Fibroblast of skin of right biceps (primary cell): ENCODE measurements at places on chromosomes 7 and 10.

- DNase-seq, result no peak
Measured at GRCh38 chr7:34224281-34224680, 318.9 kb downstream of the BMPER start.

- DNase-seq, result peak; percentile 84
Measured at GRCh38 chr7:101114492-101114891, 12.4 kb upstream of the SERPINE1 start.

DNA sequence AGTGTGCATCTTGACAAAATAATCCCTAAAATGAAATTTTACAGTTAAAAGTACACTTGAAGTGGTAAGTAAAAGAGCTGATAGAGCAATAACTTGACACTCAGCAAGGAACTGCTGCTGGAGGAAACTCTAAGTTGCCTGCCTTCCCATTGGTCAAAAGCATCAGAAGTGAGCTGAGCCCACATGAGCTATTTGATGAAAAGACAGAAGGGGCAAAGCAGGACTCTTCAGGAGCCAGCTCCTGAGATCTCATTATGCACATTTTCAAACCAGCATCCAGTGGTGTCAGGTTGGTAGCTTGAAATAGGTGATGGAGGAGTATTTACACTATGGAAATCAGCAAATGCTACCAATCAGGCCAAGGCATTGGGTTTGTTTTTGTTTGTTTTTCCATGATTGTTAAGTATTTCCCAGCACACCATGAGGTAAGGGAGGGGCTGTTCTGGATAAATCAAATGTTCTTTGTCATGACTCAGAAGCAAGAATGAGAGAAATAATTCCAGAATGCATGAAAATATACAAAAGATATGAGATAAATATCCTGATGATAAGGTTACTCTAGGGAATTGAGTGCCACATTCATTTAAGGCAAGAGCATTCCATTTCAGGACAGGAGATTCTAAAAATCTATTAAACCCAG, 316.6 kb downstream of the SNX13 start:
- peak; percentile 64 for DNase-seq

- DNase-seq, result no peak
Measured at GRCh38 chr7:17022920-17023319, 141.1 kb upstream of the AGR3 start.

GRCh38 chr7:129535896-129536295, 33.6 kb downstream of the SMKR1 start:
- DNase-seq, result no peak

- DNase-seq, result no peak
Measured at GRCh38 chr7:51242007-51242691, 74.5 kb downstream of the COBL start.

DNA sequence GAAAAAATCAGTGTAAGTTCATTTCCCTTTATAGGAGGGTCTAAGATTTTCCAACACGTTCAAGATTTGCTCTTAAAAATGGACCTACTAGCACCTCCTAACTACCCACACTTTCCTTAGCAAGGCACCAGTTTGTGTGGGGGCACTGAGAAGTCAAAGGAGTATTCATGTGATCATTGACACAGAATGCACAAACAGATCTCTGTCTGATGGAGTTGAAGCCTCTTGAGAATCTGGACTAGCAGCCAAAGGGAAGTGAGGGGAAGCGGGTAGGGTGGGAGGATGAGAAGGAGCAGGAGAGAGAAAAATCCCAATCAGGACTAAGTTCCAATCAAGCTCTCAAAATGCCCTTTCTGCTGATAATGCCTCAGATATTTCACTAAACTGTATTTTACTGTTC, 4.1 kb downstream of the MMS19 start:
- no peak for DNase-seq

DNA sequence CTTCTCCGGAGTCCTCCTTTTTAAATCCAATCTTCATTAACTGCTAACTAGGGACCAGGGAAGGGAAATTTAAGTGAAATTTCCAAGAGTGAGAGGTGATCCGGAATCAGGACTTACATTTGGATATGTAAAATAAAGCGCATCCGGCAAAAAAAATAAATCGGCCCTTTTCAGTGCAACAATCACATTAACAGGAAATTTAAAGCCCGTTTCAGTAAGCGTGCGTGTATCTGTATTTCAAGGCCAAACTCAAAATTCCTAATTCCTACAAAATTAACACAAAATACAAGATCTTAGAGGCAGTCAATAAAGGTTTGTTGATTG, 771 bp downstream of the DNAJC9 start:
- no peak for DNase-seq

GRCh38 chr7:29442146-29442545, 121.5 kb upstream of the PRR15 start:
- DNase-seq, result peak; percentile 27

DNA sequence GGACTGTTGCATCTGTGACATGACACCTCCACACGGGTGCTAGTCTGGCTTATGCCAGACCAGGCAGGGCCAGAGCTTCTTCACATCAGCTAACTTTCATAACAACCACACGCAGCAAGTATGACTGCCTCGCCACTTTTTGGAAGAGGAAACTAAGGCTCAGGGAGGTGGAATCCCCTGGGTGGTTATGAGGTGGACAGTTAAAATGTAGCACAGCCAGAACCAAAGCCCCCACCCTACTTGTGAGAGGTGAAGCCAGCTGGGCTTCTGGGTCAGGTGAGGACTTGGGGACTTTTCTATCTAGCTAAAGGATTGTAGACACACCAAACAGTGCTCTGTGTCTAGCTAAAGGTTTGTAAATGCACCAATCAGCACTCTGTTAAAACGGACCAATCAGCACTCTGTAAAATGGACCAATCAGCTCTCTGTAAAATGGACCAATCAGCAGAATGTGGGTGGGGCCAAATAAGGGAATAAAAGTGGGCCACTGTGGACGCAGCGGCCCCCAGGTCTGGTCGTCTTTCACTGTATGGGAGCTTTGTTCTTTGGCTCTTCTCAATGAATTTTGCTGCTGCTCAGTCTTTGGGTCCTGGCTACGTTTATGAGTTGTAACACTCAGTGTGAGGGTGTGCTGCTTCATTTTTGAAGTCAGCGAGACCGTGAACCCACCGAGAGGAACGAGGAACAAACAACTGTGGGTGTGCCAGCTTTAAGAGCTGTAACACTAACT, 171.0 kb downstream of the PTPN20 start:
- DNase-seq, result no peak

DNA sequence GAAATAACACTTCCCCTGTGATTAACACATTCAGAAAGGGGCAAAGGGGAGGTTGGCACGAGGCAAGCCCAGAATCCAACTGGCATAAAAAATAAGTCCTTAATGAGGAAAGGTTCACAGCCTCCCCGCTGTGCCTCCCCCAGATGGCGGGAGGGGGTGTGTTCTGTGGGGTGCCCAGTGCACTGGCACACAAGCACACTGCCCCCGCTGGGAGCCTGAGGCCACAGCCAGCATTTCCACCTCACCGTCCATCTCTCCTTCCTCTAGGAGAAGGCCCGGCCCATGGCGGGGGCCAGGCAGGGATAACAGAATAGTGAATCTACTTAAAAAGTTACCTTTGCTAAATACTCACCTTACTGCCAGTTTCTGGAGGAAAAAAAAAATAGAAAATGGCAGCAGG, 43.2 kb downstream of the PRKAG2 start:
- DNase-seq, result no peak

DNA sequence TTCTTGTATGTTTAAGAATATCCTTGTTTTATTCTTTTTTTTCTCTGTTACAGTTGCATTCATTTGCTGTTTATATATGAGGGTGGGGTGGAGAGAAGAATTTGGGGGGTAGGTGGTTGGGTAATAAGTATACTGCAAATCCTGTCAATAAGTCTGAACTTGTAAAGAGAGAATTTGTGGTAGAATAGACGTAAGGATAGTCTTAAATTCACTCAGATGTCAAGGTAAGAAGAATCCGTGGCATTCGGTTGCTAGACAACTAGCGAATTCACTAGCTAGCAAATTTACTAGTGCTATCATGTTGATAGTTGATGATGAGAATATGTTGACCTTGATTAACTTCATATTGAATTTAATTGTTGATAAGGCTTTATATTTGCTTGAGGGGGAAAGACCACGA, 40.7 kb downstream of the RSBN1L start:
- no peak for DNase-seq

DNA sequence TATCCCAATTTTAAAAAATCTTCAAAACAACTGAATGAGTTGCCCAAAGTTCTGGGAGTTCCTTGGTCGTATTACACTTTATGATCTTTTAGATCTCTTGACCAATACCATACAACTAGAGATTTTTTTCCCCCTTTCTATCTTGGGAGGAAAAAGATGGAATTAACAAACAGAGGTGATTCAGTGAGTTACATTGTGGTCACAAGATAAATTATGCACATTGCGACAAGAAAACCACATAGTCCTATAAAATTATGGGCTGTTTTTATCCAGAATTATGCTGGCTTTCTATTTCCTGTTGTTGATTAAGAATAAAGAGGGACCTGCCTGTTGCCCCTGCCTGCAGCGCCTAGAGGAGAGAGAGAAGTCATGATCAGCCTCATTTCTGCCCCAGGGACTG, 8.2 kb upstream of the SGPL1 start:
- DNase-seq, result peak; percentile 44

DNA sequence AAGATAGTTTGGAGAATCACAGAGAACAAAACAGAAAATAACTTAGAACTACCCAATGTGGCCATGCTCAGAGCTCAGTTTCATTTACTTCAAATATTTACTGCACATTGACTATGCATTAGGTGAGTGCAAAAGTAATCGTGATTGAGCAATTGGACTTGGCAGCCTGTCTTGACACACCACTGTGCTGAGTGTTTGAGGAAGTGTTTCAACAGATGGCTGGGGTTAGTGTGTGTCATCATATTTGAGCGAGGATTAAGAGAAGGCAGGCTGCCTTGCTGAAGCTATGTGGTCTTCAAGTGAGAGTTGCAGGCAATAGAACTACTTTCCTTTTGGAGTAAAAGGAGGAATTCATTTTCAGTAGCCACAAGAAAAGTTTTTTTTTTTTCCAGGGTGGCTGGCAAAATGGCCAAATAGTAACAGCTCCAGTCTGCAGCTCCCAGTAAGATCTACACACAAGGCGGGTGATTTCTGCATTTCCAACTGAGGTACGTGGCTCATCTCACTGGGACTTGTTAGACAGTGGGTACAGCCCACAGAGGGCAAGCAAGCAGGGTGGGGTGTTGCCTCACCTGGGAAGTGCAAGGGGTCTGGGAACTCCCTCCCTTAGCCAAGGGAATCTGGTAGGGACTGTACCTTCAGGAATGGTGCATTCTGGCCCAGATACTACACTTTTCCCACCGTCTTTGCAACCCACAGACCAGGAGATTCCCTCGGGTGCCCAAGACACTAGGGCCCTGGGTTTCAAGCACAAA, 37.6 kb downstream of the AKR1C4 start:
- peak; percentile 27 for DNase-seq

DNA sequence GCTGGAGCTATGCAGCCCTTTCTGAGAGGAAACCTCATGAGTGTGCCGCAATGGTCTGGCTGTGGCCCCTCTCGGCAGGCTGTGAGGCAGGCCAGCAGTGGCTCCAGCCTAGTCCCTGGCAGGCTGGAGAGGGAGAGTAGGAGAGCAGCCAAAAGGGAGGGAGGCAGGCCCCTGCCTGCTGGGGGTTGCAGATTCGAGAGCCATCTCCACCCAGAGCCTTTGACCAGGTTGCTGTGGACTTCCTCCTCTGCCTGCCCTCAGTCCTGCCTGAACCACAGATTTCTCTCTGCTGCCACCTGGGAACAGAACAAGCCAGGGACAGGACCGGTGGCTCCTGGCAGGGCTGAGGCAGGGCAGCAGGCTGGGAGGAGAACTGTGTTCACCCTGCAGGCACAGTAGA, 13.9 kb downstream of the PAX2 start:
- DNase-seq, result no peak

DNA sequence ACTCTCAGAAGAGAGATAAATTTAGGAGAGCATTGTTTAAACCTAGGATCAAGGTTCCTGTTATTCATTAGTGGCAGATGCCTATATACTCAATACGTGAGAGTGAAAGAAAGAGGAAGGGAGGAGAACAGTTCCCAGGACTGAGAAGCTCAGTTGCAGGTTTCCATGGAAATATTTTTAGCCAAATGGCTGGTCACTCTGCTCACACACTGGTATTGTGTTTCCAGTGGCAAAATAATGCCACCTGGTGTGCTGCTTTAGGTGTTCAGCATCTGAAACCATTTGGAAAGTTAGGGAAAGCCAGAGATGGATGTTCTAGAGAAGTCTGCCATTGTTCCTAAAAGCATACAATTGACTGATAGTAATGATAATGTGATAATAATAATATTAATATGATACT, 827.7 kb downstream of the SORCS3 start:
- no peak for DNase-seq

DNA sequence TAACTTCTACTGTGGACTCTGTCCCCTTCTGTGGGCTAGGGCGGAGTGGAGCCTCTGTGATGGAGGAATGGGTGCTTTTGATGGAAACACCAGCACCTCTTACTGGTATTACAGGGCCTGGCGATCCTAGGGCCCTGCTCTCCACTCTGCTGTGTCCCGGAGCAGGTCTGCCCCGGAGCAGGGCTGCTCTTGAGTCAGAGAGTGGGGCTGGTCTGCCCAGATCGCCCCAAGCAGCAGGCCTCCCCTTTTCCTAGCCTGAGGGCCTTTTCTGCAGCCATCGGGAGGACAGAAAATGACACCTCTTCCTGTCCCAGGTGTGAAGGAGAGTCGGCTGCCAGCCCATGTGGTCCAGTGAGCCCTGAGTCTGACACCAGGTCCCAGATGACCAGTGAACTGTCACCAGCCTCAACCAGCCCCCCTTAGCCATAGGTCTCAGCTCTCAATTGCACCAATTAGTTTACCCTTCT, 1.4 kb downstream of the ZNF282 start:
- DNase-seq, result no peak

DNA sequence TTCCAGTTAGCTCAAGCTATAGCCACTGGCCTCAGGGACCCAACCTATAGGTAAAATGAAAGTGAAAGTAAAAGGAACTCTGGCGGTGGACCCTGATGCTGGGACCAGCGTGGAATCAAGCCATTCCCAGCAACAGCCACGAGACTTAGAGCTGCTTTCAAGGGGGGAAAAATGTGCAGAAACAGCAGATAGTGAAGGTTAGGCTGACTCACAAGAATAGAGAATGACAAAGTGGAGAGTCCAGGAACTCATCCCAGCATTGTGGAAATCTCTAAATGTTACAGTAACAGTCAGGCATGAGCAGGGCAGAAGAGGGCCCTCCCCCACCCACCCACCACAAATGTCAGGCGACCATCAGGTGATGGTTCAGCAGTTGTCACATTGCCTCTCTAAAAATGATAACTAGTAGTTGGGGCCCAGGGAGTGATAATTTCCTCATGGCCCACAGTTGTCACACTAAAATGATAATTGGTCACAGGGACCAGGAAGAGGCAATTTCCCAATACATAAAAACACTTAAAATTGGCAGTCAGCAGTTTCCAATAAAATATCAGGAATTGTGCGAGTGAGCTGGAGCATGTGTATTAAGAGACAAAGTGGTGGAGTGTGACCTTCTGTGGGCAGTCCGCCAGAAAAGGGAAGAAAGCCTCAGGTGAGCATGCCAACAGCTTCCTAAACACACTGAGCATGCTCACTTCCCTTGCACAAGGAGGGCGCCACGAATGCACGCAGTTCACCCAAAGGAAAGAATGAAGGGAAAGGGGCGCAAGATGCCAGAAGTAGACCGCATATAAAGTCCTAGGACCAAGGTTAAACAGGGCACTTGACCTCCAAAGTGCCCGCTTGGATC, 129.8 kb upstream of the PPP1R3A start:
- peak; percentile 45 for DNase-seq
